KG1 (cell line): ENCODE measurements at places on chromosomes 11 and 22.

GRCh38 chr11:83674102-83674896 is 388.1 kb upstream of the CCDC90B start:
- no peak for DNase-seq

- no peak for DNase-seq
Measured at GRCh38 chr22:22099833-22100812, 117.5 kb upstream of the TOP3B start.

- peak; percentile 69 for DNase-seq
Measured at GRCh38 chr11:11311169-11311568, 41.9 kb downstream of the CSNK2A3 start.

DNA sequence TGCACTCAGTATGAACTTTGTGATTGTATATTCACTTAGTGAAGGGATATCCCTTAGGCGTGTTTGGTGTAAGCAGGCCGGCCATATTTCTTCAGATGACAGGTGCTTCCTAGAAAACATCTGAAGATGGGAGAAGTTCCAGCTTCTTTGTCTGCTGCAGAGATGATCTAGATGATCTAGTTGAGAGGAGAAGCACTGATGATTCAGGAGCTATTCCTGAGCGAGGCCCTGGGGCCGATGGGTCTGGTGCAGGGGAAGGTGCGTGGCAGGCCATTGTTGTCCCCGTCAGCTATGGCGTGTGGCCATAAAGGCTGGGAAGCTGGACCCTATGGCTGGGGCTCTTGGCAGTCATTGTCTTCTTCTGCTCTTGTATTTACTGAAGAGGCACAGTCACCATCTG is 14.0 kb downstream of the FAM118A start:
- no peak for DNase-seq

DNA sequence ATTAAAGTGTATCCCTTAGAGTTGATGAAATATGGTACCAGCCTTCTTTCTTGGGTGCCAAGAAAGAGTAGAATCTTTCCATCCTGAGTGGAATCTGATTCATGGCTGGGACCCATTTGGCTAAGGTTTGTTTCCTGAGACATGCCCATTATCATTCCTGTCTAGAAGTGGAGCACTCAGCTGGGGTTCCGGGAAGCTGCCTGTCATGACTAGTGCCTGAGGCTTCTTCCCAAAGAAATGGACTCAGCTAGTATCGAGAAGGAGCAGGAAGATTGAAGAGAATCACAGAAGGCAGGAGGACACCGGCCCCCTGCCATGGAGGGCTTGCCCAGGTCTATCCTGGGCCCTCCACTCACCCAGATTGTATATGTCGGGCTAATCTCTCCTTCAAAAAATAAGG is 57.6 kb downstream of the KREMEN1 start:
- DNase-seq, result no peak

DNA sequence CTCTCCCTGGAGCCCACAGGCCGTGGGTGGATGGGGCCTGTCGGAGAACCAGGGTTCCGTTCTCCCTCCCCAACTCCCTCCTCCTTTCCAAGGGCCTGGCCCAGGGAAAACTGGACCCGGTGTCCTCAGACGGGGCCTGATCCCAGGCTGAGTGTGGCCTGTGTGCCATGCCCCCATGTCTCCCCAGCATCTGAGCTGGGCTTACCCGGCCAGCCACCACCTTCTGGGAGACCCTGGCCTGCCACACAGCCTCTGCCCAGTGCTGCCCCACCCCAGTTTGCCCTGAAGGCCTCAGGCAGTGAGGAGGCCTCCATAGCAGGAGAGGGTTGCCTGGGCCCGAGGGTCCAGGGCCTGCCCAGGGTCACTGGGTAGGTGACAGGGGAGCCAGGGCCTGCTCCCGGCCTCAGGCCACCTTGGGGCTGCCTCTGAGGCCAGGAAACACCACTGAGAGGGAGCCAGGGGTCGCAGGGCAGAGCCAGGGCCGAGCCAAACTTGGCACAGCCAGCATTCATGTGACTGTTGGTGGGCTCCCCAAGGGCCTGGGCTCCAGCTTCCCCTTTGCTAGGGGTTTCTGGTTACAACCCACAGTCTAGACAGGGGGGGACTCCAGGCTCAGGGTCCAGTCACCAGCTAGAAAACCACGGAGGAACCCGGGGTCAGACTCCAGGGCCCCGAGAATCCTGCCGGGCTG is 590 bp upstream of the IFITM10 start:
- no peak for DNase-seq

GRCh38 chr22:43388420-43388851 is 23.4 kb upstream of the MPPED1 start:
- DNase-seq, result peak; percentile 23

DNA sequence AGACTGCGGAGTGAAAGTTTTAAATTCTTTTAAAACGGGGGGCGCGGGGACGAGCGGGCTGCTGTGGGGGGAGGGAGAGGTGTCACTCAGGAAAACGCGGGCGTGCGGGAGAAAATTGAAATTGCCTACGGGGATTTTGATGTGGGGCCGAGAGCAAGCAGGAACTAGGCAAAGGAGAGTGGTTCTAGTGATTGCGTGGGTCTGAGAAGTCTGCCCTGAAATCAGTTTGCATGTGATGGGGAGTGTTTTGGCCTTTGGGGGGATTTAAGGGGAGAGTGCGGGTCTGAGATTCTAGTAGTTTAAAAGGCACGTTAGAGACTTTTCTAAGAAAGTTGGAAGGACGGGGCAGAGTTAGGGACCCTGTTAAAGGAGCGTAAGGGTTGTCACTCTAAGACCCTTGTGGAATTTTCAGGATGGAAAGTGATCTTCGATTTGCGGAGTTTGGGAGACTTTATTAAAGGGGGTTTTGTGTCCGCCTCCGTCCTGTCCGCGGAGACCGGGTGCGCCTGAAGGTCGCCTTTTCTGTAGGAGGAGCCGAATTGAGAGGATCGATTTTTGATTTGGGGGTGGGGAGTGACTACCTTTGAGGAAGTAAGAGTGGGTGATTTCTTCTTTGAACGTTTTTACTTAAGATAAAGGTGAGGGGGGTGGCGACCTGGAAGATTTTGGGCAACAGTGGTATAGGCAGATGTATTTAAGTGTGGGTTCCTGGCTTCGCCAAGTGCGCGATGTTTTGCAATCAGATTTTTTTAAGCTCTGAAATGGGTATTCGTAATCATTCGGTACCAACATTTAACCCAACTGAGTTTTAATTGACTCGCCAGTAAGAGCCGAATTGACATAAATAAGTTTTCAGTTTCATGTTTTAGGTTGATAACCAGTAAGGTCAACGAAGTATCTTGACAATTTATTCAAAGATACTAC is 1.1 kb downstream of the EED start:
- peak; percentile 75 for DNase-seq

GRCh38 chr11:107744736-107745135 is 32.9 kb upstream of the SLN start:
- no peak for DNase-seq

GRCh38 chr11:9379041-9379440 is 5.4 kb upstream of the IPO7 start:
- DNase-seq, result no peak

GRCh38 chr11:84608837-84609196 is 1018.3 kb downstream of the DLG2 start:
- no peak for DNase-seq

- no peak for DNase-seq
Measured at GRCh38 chr11:104089481-104089880, 53.0 kb downstream of the DDI1 start.

DNA sequence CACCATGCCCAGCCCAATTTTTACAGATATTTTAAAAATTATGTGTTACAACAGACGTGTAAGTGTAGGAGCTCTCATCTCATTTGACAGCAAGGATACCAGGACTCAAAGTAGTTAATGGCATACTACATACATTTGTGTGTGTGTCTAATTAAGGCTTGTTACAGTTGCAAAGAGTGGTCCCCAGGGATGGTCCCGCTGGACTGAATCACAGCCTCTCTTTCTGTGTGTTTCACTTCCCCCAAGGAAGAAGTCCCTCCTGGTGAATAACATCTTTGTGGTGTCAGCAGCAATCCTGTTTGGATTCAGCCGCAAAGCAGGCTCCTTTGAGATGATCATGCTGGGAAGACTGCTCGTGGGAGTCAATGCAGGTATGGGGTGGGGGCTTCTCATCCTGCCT is 17.2 kb downstream of the SLC2A11 start:
- DNase-seq, result no peak

DNA sequence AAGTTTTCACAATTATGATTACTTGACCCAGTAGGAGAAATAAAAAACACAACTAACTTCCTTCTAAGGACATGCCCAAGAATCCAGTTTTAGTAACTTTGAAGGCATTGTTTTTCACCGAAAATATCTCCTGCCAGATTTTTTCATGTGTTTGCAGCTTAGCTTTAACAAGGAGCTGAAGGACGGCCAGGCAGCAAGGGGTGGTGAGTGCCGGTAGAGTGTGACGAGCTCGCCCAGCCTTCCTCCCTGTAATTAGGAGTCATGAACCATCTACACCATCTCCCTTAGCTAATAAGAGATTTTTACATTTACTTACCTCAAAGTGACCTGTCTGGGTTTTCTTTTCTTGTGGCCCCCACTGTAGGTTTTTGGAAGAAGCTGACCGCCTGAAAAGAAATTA is 72.0 kb downstream of the BMAL1 start:
- DNase-seq, result no peak

DNA sequence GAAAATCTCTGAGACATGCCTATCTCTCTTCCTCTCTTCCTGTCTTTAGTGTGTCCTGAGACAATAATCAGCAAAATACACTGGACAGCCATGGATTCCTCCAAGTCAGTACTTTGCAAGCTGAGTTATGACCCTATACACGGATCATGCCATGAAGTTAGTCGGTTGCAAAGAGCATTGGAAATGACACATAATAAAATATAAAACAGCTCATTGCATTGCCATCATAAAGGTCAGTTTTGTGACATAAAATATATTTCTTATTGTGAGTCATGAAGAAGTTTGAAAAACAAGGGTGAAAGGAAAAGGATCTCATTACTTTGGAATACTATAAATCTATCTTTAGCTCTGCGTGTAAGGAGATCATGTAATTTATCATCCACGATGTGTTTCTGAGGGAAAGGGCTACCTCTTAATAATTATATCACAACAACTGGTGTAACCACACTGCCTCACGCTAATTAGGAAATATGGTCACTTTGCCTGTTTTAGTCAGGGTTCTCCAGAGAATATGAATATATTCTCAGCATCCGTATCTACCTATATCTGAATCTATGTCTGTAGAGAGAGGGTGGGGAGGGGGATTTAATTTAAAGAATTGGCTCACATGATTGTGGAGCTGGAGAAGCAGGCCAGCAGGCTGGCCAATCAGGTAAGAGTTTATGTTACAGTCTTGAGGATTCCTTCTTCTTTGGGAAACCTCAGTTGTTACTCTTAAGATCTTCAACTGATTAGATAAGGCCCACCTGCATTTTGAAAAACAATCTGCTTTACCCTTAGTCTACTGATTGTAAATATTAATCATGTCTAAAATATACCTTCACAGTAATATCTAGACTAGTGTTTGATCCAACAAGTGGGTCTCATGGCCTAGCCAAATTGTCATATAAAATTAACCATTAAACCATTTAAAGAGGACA is 198.8 kb downstream of the FAT3 start:
- DNase-seq, result no peak
